ENCODE measurements at places on chromosomes 11 and 22. TPM values are rescaled to one million over a fixed set of nuclear protein-coding genes. Genes with fewer than 3 reads are reported as not detected.

The RIC3 gene
- 55.7 TPM for total RNA-seq

The TNNT3 gene
- total RNA-seq: 2.0 TPM

The MPZL3 gene
- total RNA-seq: 1.6 TPM

The SLC17A6 gene
- 21.2 TPM for total RNA-seq

The OR10A2 gene
- not detected for total RNA-seq
